ENCODE measurements at places on chromosomes 6 and 20.

GRCh38 chr6:130076512-130076911 lies 58.1 kb downstream of the L3MBTL3 start:
- peak; percentile 32 for DNase-seq

GRCh38 chr6:96059586-96059985 lies 43.8 kb downstream of the FUT9 start:
- no peak for DNase-seq

DNA sequence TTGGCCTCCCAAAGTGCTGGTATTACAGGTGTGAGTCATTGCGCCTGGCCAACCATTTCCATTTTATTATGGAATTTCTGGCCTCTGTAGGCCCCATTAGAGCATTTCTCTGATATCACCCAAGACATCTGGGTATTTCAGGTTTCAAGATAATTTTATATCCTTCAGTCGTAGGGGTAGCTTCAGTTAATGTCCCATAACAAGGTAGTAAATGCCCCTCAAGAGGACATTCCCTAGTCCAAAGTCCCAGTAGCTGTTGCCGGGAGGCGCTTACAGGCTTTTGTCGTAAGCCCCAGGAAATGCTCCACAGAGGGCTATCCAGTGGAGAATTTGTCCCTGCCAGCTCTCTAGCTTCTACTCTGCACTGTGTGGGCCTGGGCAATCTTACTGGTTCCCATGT lies 24.4 kb downstream of the EFCAB8 start:
- no peak for DNase-seq

DNA sequence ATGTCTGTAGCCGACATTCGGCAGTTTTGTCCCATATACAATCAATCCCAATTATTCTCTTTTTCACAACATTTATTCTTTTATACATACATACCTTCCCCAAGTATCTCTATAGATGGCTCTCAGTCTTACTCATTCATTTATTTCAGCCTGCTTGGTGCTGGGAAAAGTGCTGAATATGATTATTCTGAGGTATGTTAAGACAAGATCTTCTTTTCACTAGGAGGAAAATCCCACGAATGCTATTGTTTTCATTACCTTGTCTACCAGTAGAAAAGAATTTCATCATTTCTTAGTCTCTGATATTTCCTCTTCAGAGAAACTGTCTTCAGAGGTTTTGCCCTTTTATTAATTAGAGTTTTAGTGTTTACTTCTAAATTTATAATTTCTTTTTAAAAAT lies 13.7 kb upstream of the BPIFA3 start:
- no peak for DNase-seq

GRCh38 chr20:13342469-13343242 lies 121.6 kb downstream of the ISM1 start:
- DNase-seq: no peak

All from hematopoietic multipotent progenitor cell treated with erythropoietin and hydrocortisone succinate and interleukin-3 and kit ligand, for 4 days (in vitro differentiated cells).